ENCODE measurements at places on chromosomes 7 and 10.

GRCh38 chr10:52617346-52617745 is 155.2 kb downstream of the MBL2 start:
- DNase-seq = no peak

GRCh38 chr10:6023661-6024333 is 38.4 kb downstream of the IL2RA start:
- no peak for DNase-seq

DNA sequence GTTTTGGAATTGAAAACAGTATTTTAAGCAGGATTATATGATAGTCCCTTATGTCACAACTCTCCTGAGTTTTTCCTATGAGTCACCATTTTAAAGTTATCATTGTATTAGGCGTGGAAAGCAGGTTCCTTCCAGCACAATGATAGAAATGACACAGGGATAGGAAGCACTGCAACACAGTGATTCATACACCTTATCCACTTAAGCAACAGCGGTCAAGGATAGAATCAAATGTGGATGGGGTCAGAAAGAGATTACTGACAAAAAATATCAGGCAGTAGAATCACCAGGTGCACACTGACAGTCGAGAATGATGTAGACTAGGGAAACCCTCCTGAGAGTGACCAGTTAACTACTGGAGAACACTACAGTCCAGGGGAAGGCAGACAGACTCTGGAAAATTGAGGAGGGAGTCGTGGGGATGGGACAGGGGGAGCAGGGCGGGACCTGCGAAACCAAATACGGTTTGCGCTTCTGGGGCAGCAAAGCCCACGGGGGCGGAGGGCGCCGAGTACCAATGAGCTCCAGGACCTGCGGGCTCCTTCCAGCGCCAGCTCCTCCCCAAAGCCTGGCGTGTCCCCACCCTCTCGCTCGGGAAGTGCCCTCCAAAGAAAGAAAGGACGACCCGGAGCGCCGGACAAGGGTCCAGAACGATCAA is 479 bp downstream of the PNPLA8 start:
- DNase-seq = no peak

GRCh38 chr10:123287594-123288247 is 133.5 kb downstream of the BUB3 start:
- DNase-seq = peak; percentile 37

DNA sequence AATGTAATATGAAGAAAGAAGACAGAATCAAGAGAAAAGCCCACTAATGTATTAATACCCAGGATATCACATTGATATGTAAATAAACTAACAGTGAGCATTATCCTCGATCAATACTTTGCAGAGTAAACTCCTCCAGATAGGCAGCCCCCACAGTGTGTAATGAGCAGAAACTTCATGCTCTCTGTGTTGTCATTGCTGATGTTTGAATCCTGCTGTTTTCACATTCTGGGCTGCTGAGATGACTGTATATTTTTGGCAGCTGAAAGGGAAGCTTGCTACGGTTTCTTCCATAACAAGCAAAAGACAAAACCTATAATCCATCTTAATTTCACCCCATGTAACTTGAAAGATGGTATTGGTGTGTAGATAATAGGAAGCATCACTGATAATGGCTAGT is 15.3 kb upstream of the THSD7A start:
- DNase-seq = no peak

GRCh38 chr7:256461-256940 is 33.5 kb upstream of the FOXL3 start:
- no peak for DNase-seq

DNA sequence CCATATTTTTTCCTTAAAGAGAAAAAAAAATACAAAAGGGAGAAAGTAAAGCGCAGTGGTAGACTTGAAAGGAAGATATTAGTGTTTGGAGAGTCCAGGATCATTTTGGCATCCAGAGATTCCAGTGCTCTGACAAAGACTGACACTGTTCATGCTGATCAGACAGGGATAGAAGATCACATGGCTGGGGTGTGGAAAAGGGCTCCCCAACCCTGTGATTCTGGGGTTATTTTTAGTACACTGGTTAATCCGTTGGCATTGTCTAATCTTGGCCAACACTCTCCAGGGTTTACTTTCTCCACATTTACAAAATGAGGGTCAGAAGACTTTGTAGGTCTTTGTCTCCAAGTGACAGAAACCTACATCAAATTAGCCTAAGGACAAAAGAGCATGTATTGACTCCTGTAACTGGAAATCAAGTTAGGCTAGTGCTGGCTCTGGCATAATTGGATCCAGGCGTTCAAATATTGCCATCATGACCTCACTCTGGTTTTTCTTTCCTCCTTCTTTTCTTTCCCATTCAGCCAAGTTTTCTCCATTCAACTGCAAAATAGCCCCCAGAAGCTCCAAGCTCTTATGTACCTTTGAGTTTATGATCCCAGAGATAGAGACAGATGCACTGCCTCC is 181.6 kb downstream of the PHTF2 start:
- no peak for DNase-seq

DNA sequence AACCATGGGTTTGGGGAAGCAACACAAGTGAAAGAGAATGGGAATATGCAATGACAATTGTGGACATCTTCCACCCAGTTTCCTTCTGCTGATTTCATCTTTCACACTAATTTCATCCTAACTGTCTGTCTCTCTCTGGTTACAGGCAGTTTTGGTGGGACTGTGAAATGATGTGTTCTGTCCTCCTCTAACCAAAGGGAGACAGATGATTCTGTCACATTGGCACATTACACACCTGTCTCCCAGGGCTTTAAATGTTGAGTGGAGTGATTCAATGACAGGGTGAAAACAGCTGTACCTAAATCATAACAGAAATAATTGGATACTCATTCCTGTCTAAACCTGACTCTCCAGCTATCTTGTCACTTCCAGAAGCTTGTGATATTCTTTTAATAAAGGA is 60.0 kb downstream of the DGKB start:
- no peak for DNase-seq

- DNase-seq = no peak
Measured at GRCh38 chr10:5533098-5533731, 8.5 kb downstream of the CALML3 start.

- DNase-seq = peak; percentile 35
Measured at GRCh38 chr10:70132098-70133029, at the start of gene AIFM2. TSS of gene AIFM2 (minus strand) at chr10:70132825. CDS start at chr10:70124084, 8,741 bp downstream.

DNA sequence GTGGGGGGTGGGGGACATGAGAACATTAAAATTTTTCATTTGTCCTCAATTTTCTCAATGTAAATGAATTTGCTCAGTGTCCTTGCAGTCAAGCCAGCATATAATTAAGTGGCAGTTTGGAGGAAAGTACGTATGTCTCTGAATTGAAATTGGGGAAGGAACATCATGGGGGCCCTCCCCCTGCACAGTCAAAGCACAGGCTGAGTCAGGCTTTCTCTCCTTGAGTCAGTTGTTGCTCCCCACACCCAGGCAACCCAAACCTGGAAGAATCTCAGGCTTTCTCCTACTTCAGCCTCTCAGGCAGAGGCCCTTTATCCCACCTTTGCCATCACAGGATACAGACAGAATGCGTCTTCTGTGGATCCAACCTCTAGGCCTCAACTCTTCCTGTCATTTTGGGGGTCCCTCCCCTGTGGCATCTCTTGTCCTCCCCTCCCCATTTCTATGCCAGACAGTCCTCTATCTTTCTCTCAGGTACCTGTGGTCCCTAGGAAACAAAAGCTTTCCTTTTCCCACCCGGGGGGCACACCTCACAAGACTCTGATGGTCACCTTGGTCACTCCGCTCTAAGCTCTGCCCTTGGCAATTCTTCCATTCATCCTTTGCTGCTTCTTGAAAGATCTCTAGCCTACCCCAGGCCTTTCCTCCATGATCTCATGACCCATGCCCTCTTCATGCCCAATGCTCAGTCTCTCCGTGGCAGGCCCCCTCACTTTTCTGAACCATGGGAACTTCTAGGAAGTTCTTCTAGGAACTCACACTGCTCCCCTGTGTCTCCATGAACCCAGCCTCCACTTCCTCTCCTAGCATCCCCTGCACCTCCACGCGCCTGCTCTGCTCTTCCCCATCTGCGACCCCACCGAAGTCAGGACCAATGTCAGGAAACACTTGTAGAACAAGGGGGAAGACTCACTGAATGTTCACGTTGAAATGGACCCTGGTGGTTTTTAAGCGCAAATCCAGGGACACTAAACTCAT is 40.4 kb downstream of the CREB3L2 start:
- DNase-seq = no peak

- DNase-seq = no peak
Measured at GRCh38 chr10:105974803-105975456, 1189.6 kb downstream of the SORCS1 start.

DNA sequence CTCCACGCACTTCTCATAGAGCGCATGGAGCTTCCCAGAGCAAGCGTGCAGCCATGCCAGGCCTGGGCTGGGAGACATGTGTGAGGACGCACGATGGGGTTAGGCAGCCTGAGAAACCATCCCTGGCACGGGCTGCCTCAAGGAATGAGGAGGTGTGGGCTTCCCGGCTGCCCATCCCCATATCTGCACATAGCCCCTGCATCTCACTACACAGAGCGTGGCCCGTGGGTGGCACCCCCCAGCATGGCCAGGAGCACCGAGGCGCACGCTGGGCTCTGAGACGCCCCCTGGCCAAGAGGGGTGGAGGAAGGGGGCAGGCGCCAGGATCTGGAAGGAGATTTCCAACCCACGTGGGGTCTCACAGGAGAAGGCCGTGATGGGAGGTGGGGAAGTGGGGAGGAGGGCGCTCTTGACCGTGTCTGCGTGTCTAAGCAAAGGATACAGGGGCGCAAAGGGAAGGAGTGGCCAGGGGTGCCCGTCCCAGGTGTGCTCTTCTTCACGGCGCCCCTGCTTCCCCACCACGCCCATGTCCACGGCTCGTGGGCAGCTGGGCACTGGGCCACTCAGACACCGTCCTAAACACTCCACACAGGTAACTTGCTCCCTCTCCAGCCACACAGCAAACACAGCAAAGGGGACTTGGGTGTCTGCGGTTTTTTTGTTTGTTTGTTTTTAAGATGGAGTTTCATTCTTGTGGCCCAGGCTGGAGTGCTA is 340.5 kb downstream of the PTPRN2 start:
- DNase-seq = no peak

- DNase-seq = no peak
Measured at GRCh38 chr7:47435889-47436312, 146.0 kb downstream of the TNS3 start.

GRCh38 chr7:142562688-142563087 is 186.6 kb upstream of the PRSS1 start:
- DNase-seq = no peak

DNA sequence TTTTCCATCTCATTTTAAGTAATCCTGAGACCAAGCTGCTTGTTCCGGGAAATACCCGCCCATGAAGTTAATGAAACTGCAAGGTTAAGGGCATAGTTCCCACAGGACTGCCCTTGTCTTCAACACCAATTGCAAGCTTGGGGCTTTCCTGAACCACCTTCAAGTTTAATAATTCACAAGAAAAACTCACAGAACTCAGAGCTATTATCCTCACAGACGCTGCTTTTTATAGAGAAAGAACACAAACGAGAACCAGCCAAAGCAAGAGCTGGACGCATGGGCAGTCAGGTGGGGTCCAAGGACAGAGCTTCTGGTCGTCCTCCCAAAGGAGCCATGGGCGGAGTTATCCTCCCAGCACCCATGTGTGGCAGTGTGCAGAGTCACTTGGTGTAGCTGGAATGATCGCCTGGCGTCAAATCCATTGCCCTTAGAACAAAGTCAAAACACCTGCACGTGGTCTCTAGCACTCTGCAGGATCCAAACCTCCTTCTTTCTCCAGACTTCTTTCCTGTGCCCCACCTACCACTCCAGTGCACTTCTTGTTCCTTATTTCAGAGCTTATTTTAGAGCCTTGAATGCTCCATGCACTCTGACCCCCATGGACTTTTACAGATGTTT is 56.7 kb downstream of the SNX10 start:
- DNase-seq = no peak

GRCh38 chr7:135317676-135318325 is 84.2 kb downstream of the STRA8 start:
- no peak for DNase-seq

DNA sequence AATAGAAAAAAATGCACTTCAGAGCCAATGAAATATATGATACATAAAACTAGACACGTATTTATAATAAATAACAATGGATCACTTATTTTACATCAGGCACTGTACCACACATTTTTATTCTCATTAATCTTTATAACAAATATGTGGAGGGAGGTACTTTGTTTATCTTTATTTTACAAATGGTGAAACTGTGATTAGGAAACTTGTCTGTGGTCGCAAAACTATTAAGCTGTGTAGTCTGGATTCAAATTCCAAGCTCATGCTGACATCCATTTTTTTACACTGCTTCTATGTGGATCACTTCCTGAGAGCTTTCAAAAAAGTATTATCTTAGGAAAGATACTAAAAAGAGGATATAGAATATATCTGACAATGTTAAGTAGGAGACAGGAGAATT is 978.6 kb downstream of the SORCS1 start:
- DNase-seq = no peak

DNA sequence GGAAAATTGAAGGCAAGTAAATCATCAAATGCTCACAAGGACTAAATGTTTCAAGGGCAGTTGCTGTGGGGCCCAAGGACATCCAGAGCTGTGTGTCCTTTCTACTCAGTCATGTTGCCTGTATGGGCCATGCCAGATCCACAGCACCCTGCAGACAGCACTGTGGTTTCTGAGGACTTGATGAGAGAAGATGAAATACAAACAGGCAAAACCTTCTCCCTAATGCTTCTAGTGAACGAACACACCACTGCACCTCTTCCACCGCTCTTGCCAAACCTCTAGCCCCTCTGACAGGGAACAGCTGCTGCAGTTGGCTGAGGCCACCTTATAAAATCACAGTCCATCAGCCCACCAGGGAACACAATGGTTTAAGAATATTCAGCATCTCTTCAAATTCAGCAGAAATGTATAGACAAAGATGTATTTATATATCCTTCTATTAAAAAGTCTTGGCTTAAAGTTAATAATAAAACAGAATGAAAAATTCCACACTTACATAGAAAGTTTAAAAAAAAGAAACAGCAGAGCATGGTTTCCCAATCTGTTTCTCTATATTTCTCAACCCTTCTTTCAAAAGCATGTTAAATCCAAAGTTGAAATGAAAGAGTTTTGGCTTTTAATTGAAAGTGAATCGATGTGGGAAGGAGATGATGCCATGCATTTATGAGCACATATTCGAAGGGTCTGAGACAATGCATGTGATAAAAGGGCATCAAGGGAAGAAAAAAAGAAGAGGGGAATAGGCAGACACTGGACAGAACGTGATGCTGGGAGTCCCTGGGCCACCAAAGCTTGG is 14.0 kb downstream of the CYP3A7 start:
- peak; percentile 0 for DNase-seq

DNA sequence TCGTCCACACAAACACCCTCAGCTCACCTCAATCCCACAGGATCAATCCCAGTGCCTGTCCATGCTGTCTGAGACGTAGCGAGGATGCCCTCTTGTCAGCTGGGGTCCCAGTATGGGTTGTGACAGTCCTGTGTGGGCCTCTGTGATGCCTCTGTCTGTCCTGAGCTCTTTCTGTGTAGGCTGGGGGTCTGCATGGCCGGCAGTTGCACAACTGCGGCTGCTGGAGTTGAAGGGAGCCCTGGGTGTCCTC is 12.4 kb downstream of the ANTXRL start:
- DNase-seq = no peak
